ENCODE measurements at places on chromosomes 7 and 10. TPM values are rescaled to one million over a fixed set of nuclear protein-coding genes. Genes with fewer than 3 reads are reported as not detected.

DNA sequence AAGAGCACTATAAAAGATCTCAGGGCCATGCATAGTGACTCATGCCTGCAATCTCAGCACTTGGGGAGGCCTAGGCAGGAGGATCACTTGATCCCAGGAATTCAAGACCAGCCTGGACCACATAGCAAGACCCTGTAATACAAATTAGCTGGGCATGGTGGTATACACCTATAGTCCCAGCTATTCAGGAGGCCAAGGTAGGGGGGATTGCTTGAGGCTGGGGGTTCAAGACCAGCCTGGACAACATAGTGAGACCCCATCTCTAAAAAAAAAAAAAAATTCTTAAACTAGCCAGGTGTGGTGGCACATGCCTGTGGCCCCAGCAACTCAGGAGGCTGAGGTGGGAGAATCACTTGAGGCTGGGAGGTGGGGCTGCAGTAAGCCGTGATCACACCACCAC is 15.8 kb downstream of the STYXL1 start:
- ATAC-seq: no peak

- no peak for ATAC-seq
Measured at GRCh38 chr10:21675157-21675796, 141.2 kb downstream of the MLLT10 start.

Gene NEUROD6
- not detected for total RNA-seq

Gene PNLIP
- not detected for total RNA-seq

Gene APBB1IP
- 2.3 TPM for total RNA-seq

- ATAC-seq: no peak
Measured at GRCh38 chr10:17506390-17506789, 52.0 kb upstream of the ST8SIA6 start.

GRCh38 chr10:15879058-15879457 is 18.8 kb upstream of the MINDY3 start:
- ATAC-seq: no peak
